ENCODE measurements at places on chromosomes 3 and 15. TPM values are rescaled to one million over a fixed set of nuclear protein-coding genes. Genes with fewer than 3 reads are reported as not detected.

Gene DHX30
- total RNA-seq = 74.2 TPM

- no peak for DNase-seq
Observed at GRCh38 chr15:59491062-59491461, 53.1 kb downstream of the FAM81A start.

DNA sequence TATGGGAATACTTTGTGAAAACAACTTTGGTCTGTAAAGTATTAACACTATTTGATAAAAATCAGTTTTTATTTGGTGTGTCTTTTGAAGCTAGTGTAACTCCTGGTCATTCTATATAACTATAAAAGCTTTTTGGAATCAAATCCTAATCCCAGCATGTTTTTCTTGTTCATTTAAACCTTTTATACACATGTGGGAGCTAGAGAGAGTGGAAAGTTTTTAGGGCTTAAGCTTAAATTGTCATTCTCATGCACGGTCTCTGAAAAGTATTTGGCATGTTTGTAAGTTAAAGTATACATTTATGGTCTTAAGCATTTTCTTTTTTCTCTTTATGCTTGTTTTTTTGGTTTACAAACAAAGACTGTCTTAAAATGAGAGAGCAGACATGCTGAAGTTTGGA is 83.4 kb upstream of the RARB start:
- DNase-seq = no peak

GRCh38 chr3:140468407-140468806 is 209.5 kb upstream of the TRIM42 start:
- DNase-seq = no peak

All from T-helper 17 cell (primary cell).